Fibroblast of skin of left quadriceps (primary cell): ENCODE measurements at places on chromosomes 11 and 22.

GRCh38 chr11:61587541-61587941 is 6.7 kb upstream of the SYT7 start:
- DNase-seq = no peak

- DNase-seq = no peak
Observed at GRCh38 chr22:38203090-38203810, 1.5 kb downstream of the MAFF start.

DNA sequence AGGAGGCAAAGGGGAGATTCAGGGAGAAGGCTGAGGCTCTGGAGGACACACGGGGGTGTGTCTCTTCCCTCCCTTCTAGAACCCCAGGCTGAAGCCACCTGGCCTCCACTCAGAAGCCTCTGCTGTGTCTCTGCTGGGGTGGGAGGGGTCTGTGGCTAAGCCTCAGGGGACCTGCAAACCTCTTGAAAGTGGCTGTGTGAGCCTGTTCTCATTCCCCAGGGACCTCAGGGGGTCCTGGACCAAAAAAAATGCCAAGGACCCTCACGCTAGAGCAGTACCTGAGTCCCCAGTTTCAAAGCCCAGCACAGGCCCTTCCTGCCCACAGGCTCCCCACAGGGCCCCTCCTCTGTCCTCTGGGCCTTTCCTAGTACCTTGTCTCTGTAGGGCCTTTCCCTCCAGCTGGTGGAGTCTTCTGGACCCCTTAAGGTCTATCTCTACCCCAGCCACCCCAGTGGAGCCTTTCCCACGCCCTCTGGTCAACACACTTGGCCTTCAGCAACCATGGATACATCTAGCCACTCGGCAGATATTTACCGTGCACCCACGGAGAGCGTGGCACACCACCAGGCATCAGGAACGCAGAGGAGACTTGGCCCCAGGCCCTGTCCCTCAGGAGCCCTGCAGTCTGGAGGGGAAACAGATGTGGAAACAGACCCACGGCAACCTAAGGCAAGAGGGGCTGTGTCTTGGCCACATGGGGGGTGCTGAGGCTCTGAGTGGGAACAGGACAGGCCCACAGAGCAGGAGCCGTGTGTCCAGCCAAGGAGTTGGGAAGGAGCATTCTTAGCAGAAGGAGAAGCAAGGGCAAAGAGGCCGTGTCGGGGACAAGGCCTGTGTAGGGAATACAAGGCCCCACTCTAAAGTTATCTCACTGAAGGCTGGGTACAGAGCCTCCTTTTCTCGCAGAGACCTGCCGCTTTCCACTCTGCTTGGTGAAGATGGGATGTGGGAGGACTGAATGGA is 18.5 kb downstream of the PLA2G6 start:
- no peak for DNase-seq

DNA sequence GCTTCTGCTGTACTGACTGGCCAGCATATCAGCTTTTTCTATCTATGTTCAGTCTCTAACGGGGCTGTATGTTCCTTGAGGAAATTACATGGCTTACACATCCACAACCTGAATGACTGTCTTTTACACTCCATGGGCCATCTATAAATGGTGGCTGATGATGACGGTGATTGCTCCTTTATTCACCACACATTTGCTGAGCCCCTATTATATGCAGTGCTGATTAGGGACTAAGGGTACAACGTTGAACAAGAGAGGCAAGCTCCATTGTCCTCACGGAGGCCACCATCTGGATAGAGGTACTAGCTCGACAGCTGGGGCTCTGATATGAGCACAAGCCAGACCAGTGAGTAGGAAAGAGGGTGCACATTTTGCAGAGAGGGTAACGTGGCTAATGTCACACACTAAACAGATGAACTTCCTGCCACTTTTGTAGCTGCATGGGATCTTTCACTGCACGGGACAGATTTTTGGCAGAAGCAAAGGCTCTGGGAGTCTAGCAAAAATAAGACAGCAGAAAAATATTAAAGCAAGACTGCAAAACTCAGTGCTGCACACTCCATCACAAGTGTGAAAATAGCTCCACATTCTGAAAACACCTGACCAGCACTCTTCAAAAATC is 30.6 kb downstream of the DRD2 start:
- DNase-seq = no peak

- DNase-seq = no peak
Observed at GRCh38 chr11:3866206-3866605, 10.7 kb downstream of the STIM1 start.

GRCh38 chr11:57502376-57502775 is 13.1 kb downstream of the SLC43A1 start:
- no peak for DNase-seq

DNA sequence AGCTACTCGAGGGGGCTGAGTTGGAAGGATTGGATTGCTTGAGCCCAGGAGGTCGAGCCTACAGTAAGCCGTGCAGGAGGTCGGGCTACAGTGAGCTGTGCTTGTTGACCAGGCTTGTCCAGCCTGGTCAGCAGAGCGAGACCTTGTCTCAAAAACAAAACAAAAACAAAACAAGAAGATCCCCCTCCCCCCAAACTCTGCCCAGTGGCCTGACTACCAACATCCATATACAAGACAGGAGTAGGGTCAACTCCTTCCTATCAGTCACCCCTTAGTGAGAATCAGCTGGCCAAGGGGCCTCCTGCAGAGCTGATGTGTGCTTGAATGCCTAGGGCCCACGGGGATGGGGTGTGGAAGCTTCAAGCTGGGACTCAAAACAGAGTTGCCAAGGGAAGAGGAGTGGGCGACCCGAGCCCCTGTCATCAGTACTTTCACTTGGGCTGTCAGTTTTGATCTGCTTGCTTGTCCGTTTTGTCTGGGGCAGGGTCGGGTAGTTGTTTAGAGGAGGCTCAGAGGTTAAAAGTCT is 942 bp upstream of the TSPAN18 start:
- no peak for DNase-seq

DNA sequence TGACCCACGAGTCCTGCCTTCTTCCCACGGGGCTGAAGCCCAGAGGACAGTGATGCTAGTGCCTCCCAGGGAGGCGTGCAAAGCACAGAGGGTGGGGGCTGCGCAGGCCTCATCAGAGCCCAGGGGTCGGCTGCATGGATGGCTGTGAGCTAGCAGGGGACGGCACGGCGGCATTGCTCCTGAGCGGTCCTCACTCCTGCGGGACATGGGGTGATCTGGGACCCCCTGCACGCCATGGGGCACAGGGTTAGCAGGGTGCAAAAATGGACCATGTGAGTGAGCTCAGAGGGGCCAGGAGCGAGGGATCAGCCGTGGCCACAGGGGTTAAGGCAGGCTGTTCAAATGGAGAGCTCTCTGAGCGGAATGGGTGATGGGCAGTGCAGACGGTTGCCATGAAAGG is 138.3 kb downstream of the SNX19 start:
- no peak for DNase-seq

- no peak for DNase-seq
Observed at GRCh38 chr11:74648894-74649293, 56.5 kb downstream of the POLD3 start.

DNA sequence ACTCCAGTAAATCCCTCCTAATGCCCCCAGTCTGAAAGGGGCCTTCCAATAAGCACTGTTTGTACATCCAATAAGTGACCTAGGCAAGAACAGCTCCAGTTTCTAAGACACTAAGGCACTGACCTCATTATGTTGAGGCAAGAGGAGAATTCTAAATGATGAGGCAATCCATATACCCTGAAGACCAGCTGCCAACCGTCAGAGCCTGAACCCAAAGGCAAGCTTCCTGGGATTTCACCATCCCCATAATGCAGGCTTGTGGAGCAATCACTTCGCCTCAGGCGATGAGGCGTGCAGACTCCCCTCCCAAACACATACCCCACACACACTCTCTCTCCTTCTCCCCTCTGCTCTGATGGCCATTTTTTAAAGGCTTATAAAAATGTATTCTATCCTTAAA is 49.5 kb downstream of the LGR4 start:
- peak; percentile 32 for DNase-seq

- DNase-seq = peak; percentile 37
Observed at GRCh38 chr11:83691451-83691950, 405.3 kb upstream of the CCDC90B start.

GRCh38 chr22:32348031-32348611 is 9.5 kb upstream of the RFPL3 start:
- no peak for DNase-seq

DNA sequence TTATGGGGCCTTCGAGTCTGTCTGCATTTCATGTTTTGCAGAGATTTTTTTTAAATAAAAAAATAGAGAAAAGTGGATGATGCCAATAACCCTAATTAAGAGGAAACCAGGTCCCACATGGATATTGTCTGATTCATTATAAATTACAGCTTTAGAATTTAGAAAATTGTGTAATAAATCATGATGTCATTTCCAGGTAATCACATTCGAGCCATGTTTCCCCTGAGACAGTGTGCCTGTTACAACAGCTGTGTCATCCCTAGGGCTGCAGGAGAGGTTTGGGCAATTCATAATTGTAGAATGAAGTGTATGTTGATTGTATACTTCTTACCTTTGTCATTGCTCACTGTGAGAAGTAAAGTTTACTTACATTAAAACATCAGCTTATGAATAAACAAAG is 38.3 kb downstream of the NCAM1 start:
- no peak for DNase-seq

- DNase-seq = no peak
Observed at GRCh38 chr22:30158744-30159500, 78.7 kb downstream of the HORMAD2 start.

DNA sequence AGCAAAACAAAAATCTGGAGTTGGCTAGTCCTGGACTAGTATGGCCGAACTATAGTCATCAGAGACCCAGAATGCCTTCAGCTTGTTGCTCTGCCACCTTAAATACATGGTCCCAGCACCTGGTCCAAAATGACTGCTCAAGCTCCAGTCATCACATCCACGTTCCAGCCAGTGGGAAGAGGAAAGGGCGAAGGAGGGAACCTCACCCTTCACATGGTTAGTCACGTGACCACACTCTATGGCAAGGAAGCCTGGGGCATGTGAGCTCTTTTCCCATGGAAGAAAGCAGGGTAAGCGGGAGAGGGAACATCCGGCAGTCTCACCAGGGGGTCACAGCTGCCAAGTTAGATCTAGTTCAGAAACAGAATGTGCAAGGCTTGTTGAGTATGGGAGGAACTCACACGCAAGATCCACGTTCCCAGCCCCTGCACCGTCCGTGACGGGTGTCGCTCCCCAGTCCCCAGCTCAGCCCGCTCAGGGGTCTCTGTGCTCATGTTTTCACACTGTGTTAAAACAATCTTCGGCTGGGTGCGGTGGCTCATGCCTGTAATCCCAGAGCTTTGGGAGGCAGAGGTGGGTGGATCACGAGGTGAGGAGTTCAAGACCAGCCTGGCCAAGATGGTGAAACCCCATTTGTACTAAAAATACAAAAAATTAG is 1.9 kb upstream of the ANO9 start:
- DNase-seq = no peak

- DNase-seq = no peak
Observed at GRCh38 chr11:64539711-64540427, 51.2 kb upstream of the SLC22A12 start.

- DNase-seq = no peak
Observed at GRCh38 chr11:32107647-32108046, 16.8 kb downstream of the RCN1 start.

DNA sequence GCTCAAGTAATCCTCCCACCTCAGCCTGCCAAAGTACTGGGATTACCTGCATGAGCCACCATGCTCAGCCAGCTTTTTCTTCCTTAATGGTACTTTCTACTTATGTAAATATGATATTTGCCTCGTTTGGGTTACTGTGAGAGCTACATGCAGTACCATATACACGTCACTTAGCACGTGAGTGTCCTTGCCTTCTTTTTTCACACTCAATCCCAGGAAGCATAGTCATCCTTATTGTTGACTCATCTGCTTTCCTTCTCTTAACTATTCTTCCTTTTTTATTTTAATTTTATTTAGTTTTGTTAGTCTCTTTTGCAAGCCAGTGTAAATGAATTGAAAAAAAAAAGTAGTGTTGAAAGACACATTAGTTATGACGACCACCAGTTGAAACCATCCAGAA is 205.9 kb downstream of the HIPK3 start:
- no peak for DNase-seq

GRCh38 chr11:57476757-57477506 is 16.6 kb downstream of the RTN4RL2 start:
- no peak for DNase-seq

DNA sequence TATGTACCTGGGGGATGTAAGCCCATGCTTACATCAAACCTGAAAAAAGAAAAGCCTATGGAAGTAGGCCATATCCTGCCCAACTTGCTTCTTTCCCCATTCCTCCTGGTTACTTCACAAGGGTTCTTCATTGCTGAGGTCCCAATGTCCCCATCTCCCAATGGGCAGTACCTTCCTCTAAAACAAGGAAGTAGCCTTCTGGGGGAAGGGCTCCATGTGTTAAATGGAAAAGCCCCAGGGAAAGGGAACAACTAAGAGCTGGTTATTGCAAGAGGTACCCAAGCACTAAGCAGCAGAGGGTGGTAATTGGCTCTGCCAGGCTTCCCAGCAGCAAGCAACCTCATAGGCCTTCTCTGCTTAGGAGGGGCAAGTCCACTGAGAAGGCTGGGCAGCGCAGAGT is 11.3 kb downstream of the TMEM216 start:
- DNase-seq = no peak
